ENCODE measurements at places on chromosomes 13 and 19. TPM values are rescaled to one million over a fixed set of nuclear protein-coding genes. Genes with fewer than 3 reads are reported as not detected.

DNA sequence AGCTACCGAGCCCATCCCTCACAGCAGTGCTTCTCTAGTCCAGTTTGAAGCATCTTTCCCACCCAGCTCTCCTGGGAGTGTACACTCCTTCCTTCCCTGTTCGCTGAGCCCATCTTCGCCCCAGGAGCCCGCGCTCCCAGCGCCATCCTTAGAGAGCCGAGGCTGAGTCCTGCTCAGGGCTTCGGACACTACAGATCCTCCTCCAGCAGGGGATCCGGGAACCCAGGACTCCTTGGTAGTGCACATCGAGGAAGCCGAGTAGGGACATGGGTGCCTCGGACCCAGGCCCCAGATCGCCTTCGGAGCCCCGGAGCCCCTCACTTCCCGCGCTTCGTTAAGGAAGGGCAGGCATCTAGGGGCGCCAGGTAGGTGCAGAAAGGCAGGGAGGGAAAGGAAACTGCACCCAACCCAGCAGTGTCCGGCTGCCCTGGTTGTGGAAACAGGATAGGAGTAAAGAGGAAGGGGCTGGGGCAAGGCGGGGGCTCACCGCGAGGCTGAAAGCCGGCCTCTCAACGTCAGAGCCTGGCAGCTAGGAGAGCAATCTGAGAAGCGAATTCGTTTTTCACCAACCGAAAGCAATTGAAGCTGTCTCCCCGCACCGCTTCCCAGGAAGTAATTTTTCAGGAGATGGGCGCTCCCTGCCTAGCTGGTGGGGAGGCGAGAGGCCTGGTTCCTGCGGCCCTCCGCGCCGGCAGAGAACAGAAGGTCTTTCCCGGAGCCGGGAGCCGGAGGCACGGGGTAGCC lies 1.0 kb downstream of the PDX1 start:
- peak; percentile 13 for DNase-seq

DNA sequence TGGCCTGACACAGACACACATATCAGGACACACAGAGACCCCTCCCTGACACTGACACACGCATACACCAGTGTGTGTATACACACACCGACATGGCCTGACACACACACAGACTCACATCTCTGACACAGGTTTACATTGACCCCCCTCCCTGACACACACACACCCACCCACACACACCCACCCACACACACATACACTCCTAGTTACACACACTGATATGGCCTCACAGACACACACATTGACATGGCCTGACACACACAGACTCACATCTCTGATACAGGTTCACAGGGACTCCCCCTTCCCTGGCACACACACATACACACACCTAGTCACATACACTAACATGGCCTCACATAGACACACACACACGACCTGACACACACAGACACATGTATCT lies 4.4 kb upstream of the NFIX start:
- DNase-seq, result no peak

DNA sequence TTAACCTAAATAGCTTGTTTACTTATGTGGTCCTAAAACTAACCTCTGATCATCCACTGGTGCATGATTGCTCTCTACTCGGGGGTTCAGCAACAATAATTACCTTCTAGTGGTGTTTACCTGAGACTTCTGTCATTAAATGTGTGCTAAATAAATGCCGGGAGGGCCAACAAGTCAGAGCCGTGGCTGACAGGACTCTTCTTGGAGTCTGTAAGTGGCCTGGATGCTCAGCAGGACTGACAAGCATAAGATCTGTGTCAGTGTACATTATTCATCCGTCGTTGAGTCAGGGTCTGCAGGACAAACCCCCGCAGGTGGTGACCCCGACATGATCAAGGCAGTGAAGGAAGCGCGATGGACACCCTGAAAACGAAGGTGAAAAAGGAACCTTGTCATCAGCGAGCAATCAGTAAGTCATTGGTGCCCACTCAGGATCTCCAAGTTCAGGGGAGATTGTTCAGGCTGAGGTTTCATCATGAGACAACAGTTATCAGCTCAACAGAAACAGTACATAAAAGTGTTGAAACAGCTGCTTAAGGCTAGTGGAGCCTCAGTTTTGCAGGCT lies 1466.9 kb downstream of the UQCRFS1 start:
- no peak for DNase-seq

DNA sequence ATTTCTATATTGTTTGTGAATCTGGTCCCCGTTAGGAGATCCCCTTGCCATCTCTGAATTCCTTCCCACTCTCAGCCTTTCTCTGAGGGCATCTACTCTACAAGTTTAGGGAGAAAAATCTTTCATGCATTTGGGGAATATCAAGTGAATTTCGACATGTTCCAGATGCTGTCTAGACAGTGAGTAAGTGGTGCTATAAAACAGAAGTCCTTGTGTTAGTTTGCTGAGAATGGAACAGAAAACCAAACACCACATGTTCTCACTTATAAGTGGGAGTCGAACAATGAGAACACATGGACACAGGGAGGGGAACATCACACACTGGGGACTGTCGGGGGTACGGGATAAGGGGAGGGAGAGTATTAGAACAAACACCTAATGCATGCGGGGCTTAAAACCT lies 5.1 kb downstream of the OR7A10 start:
- DNase-seq, result no peak

DNA sequence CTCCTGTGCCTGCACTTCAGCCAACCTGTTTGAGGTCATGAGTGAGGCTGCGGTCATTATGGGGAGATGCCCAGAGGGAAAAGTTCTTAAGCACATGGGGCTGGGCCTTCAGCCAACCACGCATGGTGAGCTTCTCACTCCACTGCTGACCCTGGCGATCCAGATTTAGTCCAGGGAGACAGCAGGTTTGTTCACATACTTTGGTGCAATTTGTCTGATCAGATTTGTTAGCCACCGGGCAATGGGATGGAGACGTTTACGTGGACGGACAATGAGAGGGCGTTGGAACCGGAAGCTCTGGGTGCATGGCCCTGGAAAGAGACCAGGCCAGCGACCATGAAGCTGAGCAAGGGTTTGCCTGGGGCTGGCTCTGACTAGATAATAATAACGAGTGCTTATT lies 56.2 kb downstream of the RGCC start:
- DNase-seq, result no peak

DNA sequence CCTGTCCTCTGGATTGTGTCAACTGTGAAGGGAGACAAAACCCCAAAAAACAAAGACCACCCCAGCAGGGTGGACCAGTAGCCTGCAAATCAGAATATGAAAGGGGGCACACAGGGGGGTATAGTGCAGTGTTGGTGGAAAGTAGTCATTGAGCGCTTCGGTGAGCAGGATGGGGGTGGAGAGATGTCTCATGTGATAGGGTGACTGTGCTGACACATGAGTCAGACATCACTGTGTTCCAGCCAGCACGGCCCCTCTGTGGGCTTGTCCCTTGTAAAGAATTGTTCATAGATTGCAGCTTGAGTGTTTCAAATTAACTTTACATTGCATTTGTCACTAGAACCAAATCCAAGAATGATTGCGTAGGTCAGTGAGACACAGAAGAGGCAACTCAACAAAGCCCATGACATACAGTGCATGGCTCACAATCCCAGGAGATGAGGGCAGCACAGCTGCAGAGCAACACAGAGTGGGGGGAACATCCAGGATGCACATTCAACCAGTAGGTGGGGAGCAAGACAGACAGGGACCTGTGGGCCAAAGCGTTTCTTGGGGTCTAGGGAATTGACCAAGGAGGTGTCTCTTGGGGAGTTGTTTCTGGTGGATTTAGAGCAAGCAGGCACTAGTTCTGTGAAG lies 7.5 kb downstream of the ZNF440 start:
- peak; percentile 58 for DNase-seq

DNA sequence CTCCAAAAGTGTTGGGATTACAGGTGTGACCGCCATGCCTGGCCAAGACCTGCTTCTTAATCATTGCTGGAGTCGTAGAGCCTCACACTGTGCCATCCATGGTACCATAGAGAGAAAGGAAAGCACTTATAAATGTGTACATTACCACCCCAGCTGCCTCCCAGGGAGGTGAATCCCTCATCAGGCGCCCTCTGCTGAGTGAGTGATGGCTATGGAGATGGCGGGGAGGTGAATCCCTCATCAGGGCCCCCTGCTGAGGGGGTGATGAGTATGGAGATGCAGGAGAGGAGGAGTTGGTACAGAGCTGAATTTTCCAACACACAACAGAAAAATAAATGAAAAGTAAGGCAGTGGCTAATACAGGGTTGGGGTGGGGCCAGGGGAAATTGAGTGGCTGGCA lies 263.4 kb downstream of the UQCRFS1 start:
- DNase-seq, result no peak

GRCh38 chr13:29503041-29503837 lies 92.2 kb downstream of the SLC7A1 start:
- peak; percentile 17 for DNase-seq

- DNase-seq, result no peak
These were observed 107.8 kb downstream of the RXFP2 start for GRCh38 chr13:31846961-31847752.

- DNase-seq, result no peak
These were observed 222.7 kb downstream of the GPC5 start for GRCh38 chr13:91621161-91621560.

GRCh38 chr19:20444202-20444885 lies 121.2 kb downstream of the ZNF737 start:
- no peak for DNase-seq

GRCh38 chr13:92807353-92807752 lies 419.3 kb upstream of the GPC6 start:
- peak; percentile 89 for DNase-seq

GRCh38 chr13:59398127-59398526 lies 765.6 kb downstream of the DIAPH3 start:
- peak; percentile 2 for DNase-seq

- DNase-seq, result no peak
These were observed 5.4 kb upstream of the RASAL3 start for GRCh38 chr19:15469513-15470297.

GRCh38 chr19:14496029-14496833 lies at the start of gene GIPC1:
TSS of gene GIPC1 (minus strand) at chr19:14496127. CDS start at chr19:14482976, 13,151 bp downstream.
- peak; percentile 99 for DNase-seq

DNA sequence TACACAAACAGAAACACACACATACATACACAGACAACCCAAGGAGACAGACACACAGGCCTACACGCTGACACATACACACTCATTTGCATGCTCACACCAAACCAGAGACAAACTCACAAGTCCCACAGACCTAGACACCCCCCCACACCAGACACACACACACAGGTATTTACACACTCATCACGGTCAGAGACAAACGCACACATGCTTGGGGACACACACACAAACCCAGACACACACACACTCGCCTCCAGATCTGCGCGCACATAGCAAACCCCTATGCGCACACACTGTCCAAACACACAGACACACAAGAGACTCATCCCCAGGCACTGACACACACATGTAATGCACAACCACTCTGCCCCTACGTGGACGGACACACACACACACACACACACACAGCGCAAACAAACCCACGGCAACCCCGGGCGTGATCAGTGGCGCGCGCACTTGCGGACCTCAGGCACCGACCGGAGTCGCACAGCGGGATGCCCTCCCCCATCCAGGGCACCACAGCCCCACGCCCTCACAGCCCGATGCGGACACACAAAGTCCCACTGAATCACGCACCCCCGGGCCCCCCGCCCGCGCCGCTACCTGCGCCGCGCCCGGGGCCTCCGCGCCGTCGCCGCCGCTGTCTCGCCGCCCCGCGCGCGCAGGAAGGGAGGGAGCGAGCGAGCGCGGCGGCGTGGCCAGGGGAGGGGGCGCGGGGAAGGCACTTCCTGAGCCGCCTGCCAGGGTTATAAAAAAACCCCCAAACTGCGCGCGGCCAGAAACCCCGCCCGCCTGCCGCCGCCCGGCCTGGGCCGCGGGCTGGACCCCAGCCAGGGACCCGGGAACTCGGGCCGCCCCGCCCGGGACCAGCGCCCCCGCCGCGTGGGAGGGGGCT lies at the start of gene ADAMTS10:
TSS of gene ADAMTS10 (minus strand) at position 675 of the 895 bp plus-strand sequence. CDS start 5,005 bp downstream, outside the sequence.
- peak; percentile 47 for DNase-seq

The NRTN gene
- not detected for total RNA-seq

The CGB1 gene
- total RNA-seq, result not detected

The ZNF540 gene
- total RNA-seq, result 0.36 TPM

The TSKS gene
- 0.57 TPM for total RNA-seq

The LHB gene
- total RNA-seq, result not detected

The PTGER1 gene
- total RNA-seq, result 1.9 TPM

The CYP4F2 gene
- total RNA-seq, result not detected

Data from fibroblast of the aortic adventitia (primary cell).